Fibroblast of lung (primary cell): ENCODE measurements at places on chromosomes 2 and 18. TPM values are rescaled to one million over a fixed set of nuclear protein-coding genes. Genes with fewer than 3 reads are reported as not detected.

The IFIH1 gene
- 10.0 and 11.4 TPM in 2 replicates for total RNA-seq

The GALNT3 gene
- 0.26 and 0.66 TPM in 2 replicates for total RNA-seq

The SMAD7 gene
- 16.3 and 23.1 TPM in 2 replicates for total RNA-seq

- DNase-seq: no peak
Measured at GRCh38 chr18:35817604-35818352, 154.7 kb upstream of the RMP24 start.

DNA sequence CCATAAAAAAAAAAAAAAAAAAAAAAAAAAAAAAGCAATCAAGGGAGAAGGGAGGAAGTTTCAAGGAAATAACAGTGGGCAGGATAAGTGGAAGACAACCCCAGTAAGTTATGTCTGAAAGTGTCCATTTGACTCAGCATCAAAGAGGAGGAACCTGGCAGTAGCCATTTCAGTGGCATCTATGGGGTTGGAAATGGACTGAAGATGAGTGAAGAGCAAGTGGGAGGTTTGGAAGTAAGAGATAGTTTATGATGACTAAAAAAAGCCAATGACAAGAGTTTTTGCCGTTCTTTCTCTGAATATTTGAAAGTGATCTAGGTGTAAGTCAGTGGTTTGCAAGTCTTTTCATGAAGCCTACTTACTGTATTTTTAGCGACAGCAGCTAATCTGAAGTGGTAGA lies 9.2 kb upstream of the SELENOI start:
- DNase-seq: no peak

- DNase-seq: peak; percentile 92
Measured at GRCh38 chr2:9178904-9179571, 27.6 kb upstream of the ASAP2 start.

- DNase-seq: no peak
Measured at GRCh38 chr2:66930339-66931220, 466.6 kb upstream of the ETAA1 start.

- DNase-seq: no peak
Measured at GRCh38 chr18:61749031-61749430, 143.8 kb downstream of the RNF152 start.

DNA sequence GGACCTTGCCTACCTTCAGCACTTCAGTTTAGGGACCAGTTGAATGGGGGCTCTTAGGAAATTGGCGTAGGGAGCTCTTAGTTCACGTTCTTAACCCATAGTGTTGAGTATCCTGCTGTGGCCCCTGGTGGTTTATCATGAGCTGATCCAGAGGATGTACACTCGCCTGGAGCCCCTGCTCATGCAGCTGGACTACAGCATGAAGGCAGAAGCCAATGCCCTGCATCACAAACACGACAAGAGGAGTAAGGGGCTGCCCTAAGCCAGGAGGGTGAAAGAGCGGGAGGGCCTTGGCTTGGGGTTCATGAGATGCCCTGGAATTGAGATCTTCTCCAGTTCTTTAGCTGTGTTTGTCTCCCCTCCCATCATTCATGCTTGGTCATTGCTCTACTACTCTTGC lies 2.9 kb downstream of the RETREG2 start:
- no peak for DNase-seq

DNA sequence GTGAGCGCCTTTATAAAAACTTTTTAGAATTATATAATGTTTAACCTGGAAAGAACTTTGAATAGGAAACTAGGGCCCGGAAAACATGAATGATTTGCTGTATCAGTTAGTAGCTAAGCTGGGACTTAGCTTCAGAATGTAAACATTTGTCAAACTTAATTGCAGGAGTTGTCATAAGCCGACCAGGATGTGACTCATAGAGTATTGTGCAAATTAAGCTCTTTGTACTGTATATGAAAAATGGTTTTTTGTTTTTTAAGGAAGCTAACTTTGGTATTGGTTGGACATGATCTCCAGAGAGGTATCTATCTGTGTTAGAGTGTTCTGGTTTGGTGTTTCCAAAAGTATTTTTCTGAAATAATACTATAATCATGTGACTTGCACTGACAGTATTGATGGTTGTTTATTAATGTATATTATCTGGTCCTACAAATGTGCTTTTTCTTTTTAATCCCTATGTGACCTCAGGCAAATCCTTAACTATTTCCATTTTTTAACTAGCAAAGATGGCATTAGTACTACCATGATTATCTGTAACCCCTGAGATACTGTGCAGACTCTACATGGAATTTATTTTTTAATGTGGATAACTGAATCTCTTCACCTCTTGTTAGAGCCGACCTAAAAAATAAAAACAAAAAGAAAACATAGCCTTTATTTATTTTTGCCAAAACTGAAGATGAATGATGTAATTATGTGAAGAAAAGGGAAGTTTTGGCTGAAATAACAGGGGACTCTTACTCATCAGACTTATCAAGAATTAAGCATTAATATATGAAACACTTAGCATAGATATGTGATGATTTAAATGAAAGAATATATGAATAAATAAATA lies 11.7 kb downstream of the YIPF4 start:
- peak; percentile 78 for DNase-seq

GRCh38 chr2:20449501-20450200 lies 2.8 kb downstream of the RHOB start:
- DNase-seq: peak; percentile 56

DNA sequence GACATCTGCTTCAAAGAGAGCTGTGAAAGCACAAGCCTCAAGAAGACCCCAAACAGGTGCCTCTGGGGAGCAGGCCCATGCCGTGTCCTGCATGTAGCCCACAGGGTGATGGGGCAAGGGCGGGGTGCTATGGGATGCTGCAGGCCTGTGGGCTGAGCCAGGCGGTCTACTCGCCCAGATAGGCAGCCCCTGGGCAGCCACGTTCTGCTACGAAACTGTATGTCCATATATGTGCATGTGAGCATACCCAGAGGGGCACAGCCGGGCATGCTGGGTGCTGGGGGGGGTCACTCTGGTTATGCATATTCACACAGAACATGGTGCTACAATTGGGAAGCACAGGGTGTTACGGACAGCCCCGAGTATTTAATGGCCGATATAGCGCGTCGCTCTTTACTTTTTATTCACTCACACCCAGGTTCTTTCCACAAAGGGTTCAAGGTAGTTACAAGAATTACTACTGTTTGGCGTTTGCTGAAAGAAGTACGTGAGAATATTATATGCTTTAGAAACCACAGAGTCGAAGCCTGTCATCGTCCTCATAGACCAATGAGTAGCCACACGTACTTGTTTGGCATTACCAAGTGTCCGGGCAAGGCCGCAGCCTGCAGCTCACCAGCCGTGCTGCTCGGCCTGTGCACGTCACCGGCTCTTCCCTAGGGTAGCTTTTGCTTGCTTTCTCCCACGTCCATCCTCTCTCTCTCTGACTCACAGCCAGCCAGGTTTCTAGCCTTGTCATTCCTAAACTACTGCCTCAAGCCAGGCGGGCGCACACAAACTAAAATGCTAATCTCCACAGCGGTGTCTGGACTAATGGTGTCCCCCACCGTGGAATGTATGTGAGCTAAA lies 14.4 kb downstream of the MTERF4 start:
- DNase-seq: no peak

DNA sequence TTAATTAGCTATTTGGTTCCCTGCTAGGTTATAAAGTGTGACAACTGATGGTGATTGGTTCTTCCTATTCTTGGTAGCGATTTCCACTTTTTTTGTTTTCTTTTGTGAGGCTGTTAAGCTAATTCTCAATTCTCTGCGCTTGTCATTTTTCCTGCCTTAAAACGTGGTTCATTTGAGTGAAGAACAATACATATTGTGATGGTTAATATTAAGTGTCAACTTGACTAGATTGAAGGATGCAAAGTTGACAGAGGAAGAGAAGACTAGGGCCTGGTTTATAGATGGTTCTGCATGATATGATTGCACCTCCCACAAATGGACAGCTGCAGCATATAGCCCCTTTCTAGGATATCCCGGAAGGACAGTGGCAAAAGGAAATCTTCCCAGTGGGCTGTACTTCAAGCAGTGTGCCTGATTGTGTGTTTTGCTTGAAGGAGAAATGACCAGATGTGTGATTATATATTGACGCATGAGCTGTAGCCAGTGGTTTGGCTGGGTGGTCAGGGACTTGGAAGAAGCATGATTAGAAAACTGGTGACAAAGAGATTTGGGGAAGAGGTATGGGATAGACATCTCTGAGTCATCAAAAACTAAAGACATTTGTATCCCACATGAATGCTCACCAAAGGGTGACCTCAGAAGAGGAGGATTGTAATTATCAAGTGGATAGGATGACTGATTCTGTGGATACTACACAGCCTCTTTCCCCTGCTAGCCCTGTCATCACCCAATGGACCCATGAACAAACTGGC lies 39.4 kb upstream of the ZNF804A start:
- peak; percentile 66 for DNase-seq

GRCh38 chr2:187654535-187654934 lies 100.3 kb upstream of the TFPI start:
- DNase-seq: no peak

GRCh38 chr2:98952966-98953365 lies 16.9 kb upstream of the CRACDL start:
- DNase-seq: no peak

DNA sequence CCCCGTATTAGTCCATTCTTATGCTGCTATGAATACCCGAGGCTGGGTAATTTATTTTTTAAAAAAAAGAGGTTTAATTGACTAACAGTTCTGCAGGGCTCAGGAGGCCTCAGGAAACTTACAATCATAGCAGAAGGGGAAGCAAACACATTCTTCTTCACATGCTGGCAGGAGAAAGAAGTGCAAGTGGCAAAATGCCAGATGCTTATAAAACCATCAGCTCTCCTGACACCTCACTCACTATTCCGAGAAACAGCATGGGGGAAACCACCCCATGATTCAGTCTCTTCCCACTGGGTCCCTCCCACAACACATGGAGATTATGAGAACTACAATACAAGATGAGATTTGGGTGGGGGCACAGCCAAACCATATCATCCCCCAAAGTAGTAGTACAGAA lies 2148.5 kb upstream of the PIK3C3 start:
- DNase-seq: peak; percentile 42

GRCh38 chr2:181235683-181236459 lies 221.3 kb upstream of the ITGA4 start:
- no peak for DNase-seq

DNA sequence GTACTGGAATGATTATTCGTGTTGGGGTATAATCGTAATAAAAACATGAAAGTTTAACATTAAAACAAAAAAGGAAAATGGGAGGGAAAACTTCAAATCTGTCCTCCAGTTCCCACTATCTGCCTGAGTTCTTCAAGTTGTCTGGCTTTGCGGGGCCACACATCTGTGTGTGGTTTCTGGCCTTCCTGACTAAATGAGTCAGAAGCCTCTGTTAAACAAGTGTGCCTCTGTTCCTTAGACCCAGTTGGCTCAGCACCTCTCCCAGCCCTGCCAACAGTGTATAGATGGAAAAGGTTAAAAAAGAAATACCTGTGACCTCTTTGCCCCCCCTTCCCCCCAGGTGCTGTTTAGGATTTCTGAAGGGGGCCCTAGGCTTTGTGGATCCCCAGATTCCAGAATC lies 30.2 kb downstream of the XDH start:
- DNase-seq: peak; percentile 98

GRCh38 chr2:70919672-70920366 lies 15.9 kb upstream of the ATP6V1B1 start:
- DNase-seq: peak; percentile 78

GRCh38 chr18:10010611-10011015 lies 96.8 kb downstream of the VAPA start:
- DNase-seq: peak; percentile 94

- DNase-seq: no peak
Measured at GRCh38 chr2:219698748-219699439, 71.5 kb downstream of the SLC4A3 start.

DNA sequence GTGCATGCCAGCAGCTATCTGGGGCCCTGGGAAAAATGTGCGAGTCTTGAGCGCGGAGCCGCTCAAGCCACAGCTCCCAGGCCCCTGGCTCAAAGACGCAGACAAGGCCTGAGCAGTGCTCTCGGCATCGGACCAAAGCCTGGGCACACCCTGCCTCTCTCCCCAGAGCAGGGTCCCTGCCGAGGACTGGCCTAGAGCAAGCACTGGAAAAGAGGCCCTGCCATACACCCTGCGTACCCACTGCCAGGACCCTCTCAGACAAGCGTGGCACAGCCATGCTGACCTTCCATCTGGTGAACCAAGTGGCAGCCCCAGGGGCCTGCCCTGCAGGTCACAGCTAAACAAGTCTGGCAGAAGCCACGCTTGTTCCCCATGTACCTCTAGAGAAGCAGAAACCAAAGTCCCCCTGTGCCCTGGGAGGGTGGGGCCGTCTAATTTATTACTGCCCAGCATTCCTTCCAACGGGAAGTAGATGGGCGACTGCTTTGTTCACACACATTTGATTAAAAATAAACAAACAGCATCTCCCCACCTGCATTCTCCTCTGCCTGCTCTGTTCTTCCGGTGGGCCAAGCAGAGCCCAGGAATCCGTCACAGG lies 14.0 kb downstream of the STK25 start:
- DNase-seq: no peak

DNA sequence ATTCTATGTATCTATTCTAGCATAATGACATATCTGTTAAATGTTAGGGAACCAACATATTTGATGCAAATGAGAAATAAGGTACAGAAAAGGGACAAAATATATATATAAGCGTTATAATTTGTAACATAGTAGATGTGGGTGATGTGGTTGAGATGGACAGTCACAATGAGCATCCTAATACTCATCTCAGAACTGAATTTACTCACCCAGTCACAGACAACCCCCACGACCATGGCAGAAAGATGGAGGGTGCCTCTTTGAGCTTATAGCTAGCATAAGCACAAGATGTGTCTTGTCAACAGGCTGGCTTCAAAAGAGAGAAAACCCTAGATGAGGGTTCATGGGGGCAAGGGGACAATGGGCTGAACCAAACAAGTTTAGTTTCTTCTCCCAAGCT lies 9.1 kb upstream of the DSG3 start:
- DNase-seq: no peak

GRCh38 chr2:188852772-188853171 lies 121.4 kb upstream of the COL3A1 start:
- DNase-seq: peak; percentile 20

DNA sequence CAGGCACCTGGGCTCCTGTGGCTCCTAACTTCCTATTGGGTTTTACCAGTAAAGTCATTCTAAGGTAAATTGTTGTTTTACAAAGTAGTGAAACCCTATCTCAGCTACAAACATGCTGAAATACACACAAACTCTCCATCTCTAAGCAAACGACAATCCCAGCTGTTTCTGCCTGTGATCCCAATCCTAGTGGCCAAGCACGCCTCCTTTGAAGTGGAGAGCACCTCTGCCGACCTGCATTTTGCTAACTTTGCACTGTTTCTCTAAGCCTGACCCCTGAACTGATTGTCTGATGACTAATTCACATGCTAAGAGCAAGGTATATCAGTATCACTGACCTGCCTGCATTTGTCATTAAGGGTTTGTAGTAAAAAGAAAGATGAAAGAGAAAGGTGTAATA lies 124.3 kb downstream of the PAX3 start:
- no peak for DNase-seq

DNA sequence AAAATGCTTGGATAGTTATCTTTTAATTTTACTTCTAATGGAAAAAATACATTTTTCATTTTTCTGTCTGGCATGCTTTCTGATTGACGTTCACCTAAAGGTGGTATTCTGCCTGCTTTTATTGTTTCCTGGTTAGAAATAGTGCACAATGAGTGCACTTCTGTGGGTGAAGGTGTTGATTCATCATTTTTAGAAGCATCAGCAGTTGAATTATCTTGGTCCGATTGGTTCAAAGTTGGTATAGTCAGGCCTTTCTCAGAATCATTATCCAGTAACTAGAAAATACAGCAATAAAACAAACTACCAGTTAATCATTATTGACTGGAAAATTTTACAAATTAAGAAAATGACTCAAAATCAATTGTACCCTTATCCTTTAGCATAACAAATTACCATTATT lies 84.5 kb downstream of the STRADB start:
- DNase-seq: no peak
